HL-60 (cell line): ENCODE measurements at places on chromosomes 4 and X.

- DNase-seq: no peak
Measured at GRCh38 chr4:113450295-113451080, 311.1 kb downstream of the CAMK2D start.

GRCh38 chr4:163540977-163541376, 46.5 kb downstream of the TMA16 start:
- DNase-seq: no peak

DNA sequence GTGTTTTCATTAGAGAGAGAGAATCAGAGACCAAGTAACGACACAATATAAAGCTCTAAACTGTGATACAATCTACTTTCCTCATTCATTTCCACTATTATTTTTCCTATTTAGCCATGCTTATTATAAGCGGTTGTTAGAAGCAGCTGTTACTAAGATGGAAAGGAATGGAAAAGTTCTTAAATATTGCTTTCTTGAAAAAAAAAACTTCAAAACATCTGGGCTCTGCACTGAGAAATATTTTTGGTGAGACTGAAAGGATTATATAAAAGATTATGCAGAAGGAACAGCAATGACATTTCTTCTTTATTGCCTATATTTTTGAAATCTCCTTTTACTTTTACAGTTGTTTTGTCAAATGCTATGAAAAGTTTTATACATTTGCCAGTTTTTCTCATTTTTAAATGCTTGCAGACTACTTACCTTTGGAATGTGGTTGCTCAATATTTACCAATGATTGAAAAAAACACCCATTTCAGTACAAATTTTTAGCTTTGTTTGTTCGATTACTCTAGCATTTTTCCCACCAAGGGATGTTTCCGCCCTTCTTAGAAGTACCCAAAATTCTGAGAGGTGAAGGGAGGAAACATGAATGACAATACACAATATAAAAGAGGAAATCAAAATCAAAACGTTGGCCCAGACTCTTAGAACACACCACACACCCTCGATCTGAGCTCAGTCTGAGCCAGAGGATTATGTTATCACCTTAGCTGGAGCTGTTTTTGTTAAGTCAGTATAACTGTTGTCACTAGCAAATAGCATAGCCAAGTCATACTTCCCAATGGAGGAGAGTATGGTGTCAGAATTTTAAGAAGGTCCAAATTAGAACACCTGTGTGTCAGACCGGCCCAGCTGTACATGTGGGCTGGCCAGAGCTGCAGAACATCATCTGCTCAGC, 18.4 kb downstream of the DKK2 start:
- no peak for DNase-seq

- DNase-seq: no peak
Measured at GRCh38 chr4:61336916-61337315, 136.8 kb downstream of the ADGRL3 start.

DNA sequence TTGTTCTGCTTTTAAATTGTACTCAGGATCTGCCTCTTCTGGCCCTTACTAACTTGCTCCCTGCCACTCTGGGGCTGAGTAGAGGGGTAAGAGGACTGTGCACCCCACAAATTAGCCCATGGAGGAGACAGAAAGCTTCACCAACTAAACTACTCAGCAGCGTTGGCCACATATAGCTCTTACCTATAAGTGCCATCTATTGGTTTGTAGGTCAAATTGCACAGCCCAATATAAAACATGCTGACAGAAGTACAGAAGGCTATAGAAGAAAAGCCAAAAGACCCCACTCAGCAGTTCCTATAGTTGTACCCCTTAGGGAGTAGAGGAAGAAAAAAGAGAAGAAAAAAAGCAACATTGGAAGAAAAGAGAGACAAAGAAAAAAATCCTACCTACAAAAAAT, 341.2 kb upstream of the FMR1 start:
- DNase-seq: no peak

- no peak for DNase-seq
Measured at GRCh38 chr4:15002659-15003400, 549 bp downstream of the CPEB2 start.

DNA sequence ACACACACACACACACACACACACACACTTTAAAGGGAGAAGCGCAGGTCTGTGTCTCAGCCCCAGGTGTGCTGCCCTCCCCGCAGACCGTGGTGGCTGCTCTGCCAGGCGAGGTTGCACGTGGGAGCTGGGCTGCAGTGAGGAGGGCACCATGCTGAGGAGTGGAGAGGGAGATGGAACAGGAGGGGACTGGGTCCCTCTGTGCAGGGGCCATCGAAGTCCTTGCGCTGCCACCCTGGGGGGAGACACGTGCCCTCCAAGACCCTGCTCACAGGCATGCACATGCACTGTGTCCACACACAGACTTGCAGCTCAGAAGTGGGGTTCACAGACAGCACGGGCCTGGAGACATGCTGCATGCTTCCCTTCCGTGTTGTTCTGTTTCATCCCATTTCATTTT, 65.5 kb upstream of the HGFAC start:
- DNase-seq: no peak

DNA sequence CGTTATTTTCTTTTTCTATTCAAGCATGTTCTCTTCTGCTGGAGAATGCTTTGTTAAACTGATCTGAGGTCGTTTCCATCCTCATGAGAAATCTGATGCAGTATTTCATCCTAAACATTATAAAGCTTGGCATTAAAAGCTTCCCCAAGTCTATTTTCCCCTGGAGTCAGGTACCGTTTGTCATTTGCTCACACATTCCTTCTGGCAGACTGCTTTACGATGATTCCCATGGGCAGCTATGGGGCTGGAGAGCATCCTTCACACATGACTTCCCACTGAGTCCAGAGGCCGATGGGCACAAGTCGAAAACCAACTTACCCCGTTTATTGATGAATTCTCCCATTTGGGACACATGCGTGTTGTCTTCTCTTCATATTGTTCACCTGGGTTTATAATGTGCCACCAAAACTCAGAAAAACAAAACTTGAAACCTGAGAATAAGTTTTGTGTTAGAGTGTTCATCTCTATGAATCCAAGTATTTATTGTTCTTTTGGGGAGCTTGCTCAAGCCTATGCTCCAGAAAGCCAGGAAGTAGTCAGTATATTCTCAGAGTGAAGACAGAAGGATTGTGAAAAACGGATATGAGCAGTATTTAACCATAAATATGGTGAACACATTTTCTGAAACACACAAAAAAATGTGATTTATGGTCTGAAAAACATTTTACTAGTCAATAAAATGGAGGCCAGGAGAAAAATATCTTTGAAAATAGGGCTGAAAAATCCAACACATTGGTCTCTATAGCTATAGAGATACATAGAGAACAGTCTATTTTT, 298.8 kb upstream of the NOCT start:
- DNase-seq: no peak

GRCh38 chr4:41214136-41214824, at the start of gene APBB2:
Gene APBB2, minus strand, starts transcription at chr4:41214542. Its CDS starts 181,288 bp downstream, at chr4:41033254.
- peak; percentile 67 for DNase-seq

GRCh38 chr4:56730097-56730496, 49.0 kb upstream of the HOPX start:
- no peak for DNase-seq

DNA sequence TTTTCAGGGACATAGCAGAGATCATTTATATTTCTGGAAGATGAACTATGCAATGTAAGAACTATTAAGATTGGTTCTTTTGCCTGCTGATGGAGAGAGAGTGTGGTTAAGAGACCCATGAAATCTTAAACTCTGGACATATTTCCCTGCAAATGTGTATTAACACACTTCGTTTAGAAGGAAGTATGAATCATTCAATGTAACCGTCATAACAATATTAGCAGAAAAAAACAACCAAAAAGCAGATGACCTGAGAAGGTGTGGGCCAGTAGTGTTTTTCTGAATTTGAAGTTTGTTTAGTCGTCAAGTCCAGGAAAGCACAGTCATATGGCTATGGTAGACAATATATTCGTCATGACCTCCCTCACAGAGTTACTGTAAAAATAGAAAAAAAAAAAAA, 2.5 kb upstream of the TMPRSS11D start:
- peak; percentile 11 for DNase-seq

- no peak for DNase-seq
Measured at GRCh38 chr4:78213218-78213617, 156.1 kb downstream of the FRAS1 start.

DNA sequence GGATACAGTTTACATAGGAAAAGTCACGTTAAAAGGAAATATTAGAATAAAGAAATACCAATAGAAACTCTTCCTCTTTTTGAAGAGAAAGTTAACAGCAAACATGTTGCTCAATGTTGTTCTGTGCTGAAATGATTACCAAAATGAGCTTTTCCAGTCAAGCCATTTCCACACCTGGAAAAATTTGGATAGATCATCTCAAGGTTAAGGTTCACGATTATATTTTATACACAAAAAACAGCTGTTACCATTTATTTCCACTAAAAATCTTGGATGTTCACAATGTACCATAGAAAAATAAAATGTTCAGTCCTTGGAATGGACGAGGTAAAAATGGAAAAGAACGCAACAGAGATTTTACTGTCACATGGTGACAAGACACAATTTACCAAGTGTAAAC, 218.7 kb downstream of the SCFD2 start:
- DNase-seq: no peak

GRCh38 chr4:6910960-6911874, 1.6 kb downstream of the TBC1D14 start:
- DNase-seq: no peak

- no peak for DNase-seq
Measured at GRCh38 chr4:188658958-188659522, 519.8 kb downstream of the TRIML1 start.

GRCh38 chrX:11591723-11592346, 73.9 kb downstream of the ARHGAP6 start:
- DNase-seq: no peak

GRCh38 chr4:37464373-37465128, 220.0 kb downstream of the NWD2 start:
- DNase-seq: no peak

DNA sequence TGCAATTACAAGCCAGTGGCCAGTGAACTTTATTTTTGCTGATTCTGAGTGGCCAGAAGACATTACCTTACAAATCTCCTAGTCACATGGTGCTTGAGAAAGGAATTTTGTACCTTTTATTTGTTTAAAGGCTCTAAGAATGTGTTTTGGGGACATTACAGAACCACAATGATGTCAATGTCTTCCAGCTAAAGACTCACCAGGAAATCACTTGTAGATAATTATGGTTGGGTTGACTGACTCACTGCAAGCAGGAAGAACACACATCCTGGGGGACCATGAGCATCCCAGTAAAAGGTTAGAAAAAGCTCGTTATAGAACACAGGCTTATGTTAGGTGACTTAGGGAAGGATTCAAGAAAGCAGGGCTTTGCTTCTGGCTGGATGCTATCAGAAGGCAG, 119.4 kb upstream of the FAM9B start:
- DNase-seq: no peak

DNA sequence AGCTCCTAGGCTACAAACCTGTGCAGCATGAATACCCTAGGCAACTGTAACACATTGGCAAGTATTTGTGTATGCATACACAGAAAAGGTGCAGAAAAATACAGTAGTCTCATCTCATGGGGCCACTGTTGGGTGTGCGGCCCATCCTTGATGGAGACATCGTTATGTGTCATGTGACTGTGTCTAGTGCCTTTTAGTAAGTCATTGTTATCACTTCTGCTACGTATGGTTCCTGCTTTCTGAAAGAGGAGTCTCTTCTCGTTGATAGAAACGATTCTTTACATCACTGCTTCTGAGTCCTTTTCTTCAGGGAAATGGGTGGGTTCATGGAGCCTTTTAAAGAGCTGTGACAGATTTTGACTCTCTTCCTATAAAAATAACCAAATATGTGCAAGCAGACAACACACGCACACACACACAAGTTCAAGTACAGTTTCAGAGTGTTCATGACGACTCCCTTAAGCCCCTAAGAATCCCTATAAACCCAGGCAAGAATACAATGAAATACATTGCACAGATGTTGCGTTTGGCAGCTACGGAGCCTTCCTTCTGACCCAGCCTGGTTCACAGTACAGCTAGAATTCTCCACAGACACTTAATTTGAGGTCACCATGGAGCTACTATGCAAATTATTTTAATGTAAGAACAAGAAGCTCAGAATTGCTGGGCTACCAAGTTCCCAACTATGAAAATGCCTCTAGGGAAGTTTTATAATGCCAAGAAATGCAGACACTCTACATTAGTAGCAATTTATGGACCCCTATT, 10.2 kb upstream of the STK32B start:
- no peak for DNase-seq

GRCh38 chrX:116427978-116428377, 8.4 kb upstream of the SLC6A14 start:
- DNase-seq: no peak

- DNase-seq: no peak
Measured at GRCh38 chrX:140510306-140510676, 5.4 kb upstream of the SOX3 start.

DNA sequence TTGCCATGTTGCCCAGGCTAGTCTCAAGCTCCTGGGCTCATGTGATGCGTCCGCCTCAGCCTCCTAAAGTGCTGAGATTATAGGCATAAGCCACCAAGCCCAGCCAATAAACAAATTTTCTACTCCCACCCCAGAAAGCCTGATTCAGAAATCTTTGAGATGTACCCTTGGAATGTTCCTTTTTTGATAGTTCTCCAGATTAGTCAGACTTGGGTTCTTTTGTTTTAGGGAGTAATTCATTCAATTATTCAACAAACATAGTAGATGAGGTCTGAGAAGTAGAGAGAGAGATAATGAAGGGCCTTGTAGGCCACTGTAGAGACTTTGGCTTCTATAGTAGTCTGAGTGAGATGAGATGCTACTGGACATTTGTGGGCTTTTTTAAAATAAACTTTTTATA, 27.8 kb downstream of the RP2 start:
- no peak for DNase-seq

GRCh38 chr4:61152433-61152832, 47.7 kb upstream of the ADGRL3 start:
- DNase-seq: no peak

GRCh38 chr4:3865986-3866812, 100.0 kb downstream of the ADRA2C start:
- no peak for DNase-seq
